ENCODE measurements at places on chromosomes 2 and 18.

GRCh38 chr18:70194227-70194890 is 11.1 kb downstream of the RTTN start:
- no peak for DNase-seq

GRCh38 chr2:192150166-192150565 is 44.6 kb downstream of the TMEFF2 start:
- DNase-seq = no peak

- no peak for DNase-seq
Observed at GRCh38 chr2:168345601-168346000, 98.2 kb upstream of the STK39 start.

DNA sequence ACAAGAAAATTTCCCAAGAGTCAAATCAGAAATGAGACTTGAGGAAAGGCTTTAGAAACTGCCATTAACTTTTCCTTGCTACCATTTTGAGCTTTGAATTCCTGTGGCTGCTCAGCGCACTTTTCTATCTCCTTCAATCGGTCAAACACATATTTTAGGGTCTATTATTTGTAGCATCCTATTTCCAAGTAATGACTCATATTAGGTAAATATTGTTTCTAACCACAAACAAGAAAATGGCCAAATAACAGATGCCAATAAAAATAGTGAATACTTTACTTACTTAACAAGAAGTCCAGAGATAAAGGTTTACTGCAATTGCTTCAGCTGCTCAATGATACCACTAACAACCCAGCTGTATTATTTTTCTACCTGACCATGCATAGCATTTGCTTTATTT is 29.7 kb upstream of the CCDC178 start:
- no peak for DNase-seq

- DNase-seq = no peak
Observed at GRCh38 chr2:231764760-231765159, 16.3 kb downstream of the PDE6D start.

DNA sequence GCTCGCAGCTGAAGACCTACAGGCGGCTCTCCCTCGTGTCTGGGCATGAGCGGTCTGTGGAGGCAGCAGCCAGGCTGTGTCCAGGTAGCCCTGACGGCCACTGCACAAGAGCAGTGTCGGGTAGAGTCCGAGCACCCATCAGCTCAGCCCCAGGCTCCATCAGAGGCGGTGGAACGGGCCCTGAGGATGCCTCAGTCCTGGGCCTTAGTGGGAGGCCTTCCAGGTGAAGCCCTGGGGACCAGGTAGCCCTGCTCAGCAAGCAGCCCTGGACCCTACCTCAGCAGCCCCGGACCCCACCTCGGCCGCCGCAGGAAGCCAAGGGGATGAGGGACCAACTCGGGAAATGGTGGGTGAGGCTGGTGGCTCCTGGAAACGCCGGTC is 21.3 kb upstream of the KLF11 start:
- no peak for DNase-seq
